ENCODE measurements at places on chromosomes 3 and 15. TPM values are rescaled to one million over a fixed set of nuclear protein-coding genes. Genes with fewer than 3 reads are reported as not detected.

The HIGD1A gene
- total RNA-seq: 94.6 TPM

The GOLGA8O gene
- total RNA-seq: 3.2 TPM

The GAP43 gene
- 0.60 TPM for total RNA-seq

The RTP4 gene
- total RNA-seq: 2.4 TPM

The LPP gene
- 118 TPM for total RNA-seq

The RCCD1 gene
- total RNA-seq: 8.5 TPM

The CLDN16 gene
- total RNA-seq: 0.26 TPM

The NANOGP8 gene
- 0.88 TPM for total RNA-seq

The CCDC39 gene
- total RNA-seq: 6.7 TPM

The GXYLT2 gene
- total RNA-seq: 8.0 TPM

The CRABP1 gene
- total RNA-seq: 1.1 TPM

The SPSB4 gene
- 4.4 TPM for total RNA-seq

The BCHE gene
- 47.8 TPM for total RNA-seq

The GPR160 gene
- 18.7 TPM for total RNA-seq

The CCDC33 gene
- total RNA-seq: 6.2 TPM

The SHC4 gene
- 1.9 TPM for total RNA-seq

The ACP3 gene
- 19.9 TPM for total RNA-seq

The GMNC gene
- total RNA-seq: 0.09 TPM

The DNAJA4 gene
- total RNA-seq: 42.7 TPM

The RPL22L1 gene
- 21.3 TPM for total RNA-seq

The ROBO1 gene
- 26.7 TPM for total RNA-seq

The GOLGA6L1 gene
- not detected for total RNA-seq

The HESX1 gene
- total RNA-seq: 1.9 TPM

The ARRDC4 gene
- 41.5 TPM for total RNA-seq

The PIERCE2 gene
- total RNA-seq: 5.7 TPM

The CPEB1 gene
- total RNA-seq: 3.8 TPM

The SH2D7 gene
- total RNA-seq: not detected

The LSAMP gene
- total RNA-seq: 16.8 TPM

The SUSD5 gene
- total RNA-seq: 1.8 TPM

The CFAP100 gene
- total RNA-seq: 10.4 TPM

The SCAANT1 gene
- total RNA-seq: not detected

The PRICKLE2 gene
- total RNA-seq: 35.8 TPM

The TLR9 gene
- total RNA-seq: 0.20 TPM

The CYP8B1 gene
- 0.09 TPM for total RNA-seq

The EOMES gene
- 0.52 TPM for total RNA-seq

The OCA2 gene
- total RNA-seq: 3.9 TPM

The CSPG5 gene
- 24.9 TPM for total RNA-seq

The SMCO1 gene
- total RNA-seq: not detected

The ENTPD3 gene
- total RNA-seq: 3.8 TPM

The CHRNB4 gene
- total RNA-seq: not detected

The TMIE gene
- 0.52 TPM for total RNA-seq

The SLC30A4 gene
- total RNA-seq: 4.5 TPM

The CEMIP gene
- 4.2 TPM for total RNA-seq

The OR5K2 gene
- total RNA-seq: not detected

The AHSG gene
- total RNA-seq: 0.92 TPM

The NPAP1 gene
- total RNA-seq: not detected

The PRKAR2A gene
- total RNA-seq: 72.8 TPM

The EPHB3 gene
- total RNA-seq: 20.5 TPM

The TGM5 gene
- total RNA-seq: not detected

The IL5RA gene
- 23.3 TPM for total RNA-seq

The NEK10 gene
- 20.3 TPM for total RNA-seq

The STRIT1 gene
- total RNA-seq: not detected

The CHRNA7 gene
- 2.7 TPM for total RNA-seq

The ONECUT1 gene
- total RNA-seq: not detected

The ABHD2 gene
- 200 TPM for total RNA-seq

Data from lung (tissue), 17 donors.